ENCODE measurements at places on chromosomes 7 and 10. TPM values are rescaled to one million over a fixed set of nuclear protein-coding genes. Genes with fewer than 3 reads are reported as not detected.

MKX gene
- 0.68 TPM for total RNA-seq

WIPF3 gene
- 1.4 TPM for total RNA-seq

TRIM73 gene
- total RNA-seq: 3.5 TPM

VSTM4 gene
- total RNA-seq: 4.4 TPM

RAMP3 gene
- 62.9 TPM for total RNA-seq

DNA sequence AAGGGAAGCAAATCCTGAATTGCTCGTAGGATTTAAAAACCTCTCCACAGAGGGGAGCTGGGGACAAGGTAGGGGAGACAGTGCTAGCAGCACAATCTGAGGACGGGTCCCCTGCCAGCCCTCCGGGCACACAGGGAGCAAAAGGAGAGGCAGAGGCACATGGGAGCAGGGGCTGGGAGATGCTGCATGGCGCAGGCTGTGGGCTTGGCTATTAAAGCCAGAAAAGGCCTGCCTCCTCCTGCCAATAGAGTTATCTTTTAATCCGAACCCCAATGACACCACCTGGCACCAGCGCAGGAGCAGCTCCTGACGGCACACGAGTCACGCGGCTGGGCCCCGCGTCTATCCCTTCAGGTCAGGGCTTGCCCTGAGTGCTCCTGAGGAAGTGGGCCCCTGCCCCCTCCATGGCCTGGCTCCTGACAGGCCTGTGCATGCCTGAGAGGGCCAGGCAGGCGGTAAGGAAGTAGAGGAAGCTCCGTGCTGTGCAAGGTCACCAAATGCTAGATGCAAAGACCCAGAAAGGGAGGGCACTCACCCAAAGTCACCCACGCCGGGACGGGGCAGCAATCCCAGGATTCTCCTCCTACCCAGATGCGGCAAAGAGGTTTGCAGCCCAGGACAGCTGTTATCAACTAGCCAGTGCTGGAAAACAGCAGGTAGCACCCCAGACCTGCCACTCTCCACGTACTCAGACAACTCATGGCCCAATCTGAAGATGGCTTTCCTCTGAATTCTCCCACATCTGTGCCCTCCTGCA is 28.1 kb downstream of the DLG5 start:
- H3K27ac ChIP-seq: peak overlapping the region; percentile 83
- no peak overlapping the region for H3K4me3 ChIP-seq
- DNase-seq: no peak
- no peaks in the 10 kb centered on the region for H3K27me3 ChIP-seq
- peaks cover 78% of the 10 kb centered on the region for H3K4me1 ChIP-seq
- no peaks in the 10 kb centered on the region for H3K36me3 ChIP-seq

- H3K4me3 ChIP-seq: no peak overlapping the region
- H3K27ac ChIP-seq: no peak overlapping the region
- DNase-seq: no peak
- peaks cover 100% of the 10 kb centered on the region for H3K27me3 ChIP-seq
Measured at GRCh38 chr7:1231214-1232102, 1.2 kb upstream of the UNCX start.

DNA sequence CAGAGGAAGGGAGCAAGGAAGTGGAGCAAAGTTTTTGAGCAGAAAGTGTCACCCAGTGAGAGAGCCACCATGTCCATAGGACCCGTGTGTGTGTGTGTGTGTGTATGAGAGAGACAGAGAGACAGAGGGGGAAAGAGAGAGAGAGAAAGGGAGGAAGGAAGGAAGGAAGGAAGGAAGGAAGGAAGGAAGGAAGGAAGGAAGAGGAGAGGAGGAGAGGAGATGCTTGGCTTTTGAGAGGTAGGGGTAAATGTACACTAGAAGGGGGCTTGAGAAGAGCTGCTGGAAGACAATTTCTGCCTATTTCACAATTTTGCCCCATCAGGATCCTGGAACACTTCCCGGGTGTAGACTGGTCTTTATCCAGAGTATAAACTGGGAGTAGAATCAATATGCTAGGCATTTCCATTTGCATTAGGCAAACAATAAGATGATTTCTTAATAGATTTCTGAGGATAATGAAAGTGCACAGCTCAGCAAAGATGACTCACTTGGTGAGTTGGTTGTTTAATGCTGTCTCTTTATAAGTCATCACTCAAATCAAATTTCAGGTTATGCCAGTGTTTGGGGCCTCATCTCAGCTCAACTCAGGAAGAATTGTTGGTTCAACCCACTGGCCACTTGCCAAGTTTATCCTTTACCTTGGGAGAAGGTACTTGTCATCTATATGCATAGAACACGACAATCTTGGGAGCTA is 70.0 kb upstream of the FAM13C start:
- no peak for DNase-seq
- no peak overlapping the region for H3K4me3 ChIP-seq
- H3K27ac ChIP-seq: no peak overlapping the region
- no peaks in the 10 kb centered on the region for H3K27me3 ChIP-seq
- peaks cover 10% of the 10 kb centered on the region for H3K4me1 ChIP-seq

GRCh38 chr10:70742537-70743429 is 42.4 kb downstream of the TBATA start:
- no peak overlapping the region for H3K4me3 ChIP-seq
- DNase-seq: no peak
- H3K36me3 ChIP-seq: no peaks in the 10 kb centered on the region
- peaks cover 23% of the 10 kb centered on the region for H3K4me1 ChIP-seq
- H3K27ac ChIP-seq: no peak overlapping the region

DNA sequence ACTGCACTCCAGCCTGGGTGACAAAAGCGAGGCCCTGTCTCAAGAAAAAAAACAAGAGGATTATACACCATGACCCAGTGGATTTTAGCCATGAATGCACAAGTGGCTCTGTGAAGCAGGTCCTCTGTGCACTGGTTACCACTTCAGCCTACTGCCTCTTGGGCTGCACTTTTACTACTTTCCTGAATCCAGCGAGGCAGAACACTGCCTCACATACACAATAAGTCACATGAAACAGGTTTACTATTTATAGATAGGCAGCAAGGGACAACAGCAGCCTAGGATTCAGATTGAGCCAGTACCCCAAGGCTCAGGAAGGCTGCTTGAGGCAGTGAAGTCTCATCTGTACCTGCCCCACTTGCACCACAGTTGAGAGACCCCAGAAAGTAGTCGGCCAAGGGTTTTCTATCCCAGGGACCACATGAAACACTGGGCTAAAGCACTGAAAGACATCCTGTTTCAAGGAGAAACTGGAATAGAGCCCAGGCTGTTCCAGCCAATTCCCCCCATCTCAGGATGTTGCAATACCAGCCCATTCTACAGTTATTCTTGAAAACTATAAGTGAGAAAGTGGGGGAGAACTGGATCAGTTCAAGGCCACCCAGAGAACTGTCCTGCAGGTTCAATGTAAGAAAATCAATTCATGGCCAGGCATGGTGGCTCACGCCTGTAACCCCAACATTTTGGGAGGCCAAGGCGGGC is 10.3 kb upstream of the OGDH start:
- no peak overlapping the region for H3K27ac ChIP-seq
- H3K27me3 ChIP-seq: no peaks in the 10 kb centered on the region
- peak; percentile 23 for DNase-seq
- no peaks in the 10 kb centered on the region for H3K4me1 ChIP-seq
- no peaks in the 10 kb centered on the region for H3K36me3 ChIP-seq
- H3K4me3 ChIP-seq: no peak overlapping the region

GRCh38 chr7:50782375-50783208 is at the start of gene GRB10:
TSS of gene GRB10 (minus strand) at chr7:50782896. CDS start at chr7:50732322, 50,574 bp downstream.
- DNase-seq: no peak
- H3K27me3 ChIP-seq: peaks cover 3% of the 10 kb centered on the region
- no peak within 1 kb of the TSS for H3K27ac ChIP-seq
- H3K4me3 ChIP-seq: peak within 1 kb of the TSS; percentile 53

- H3K36me3 ChIP-seq: no peaks in the 10 kb centered on the region
- no peaks in the 10 kb centered on the region for H3K27me3 ChIP-seq
- no peak for DNase-seq
Measured at GRCh38 chr10:73876157-73876556, 1.8 kb upstream of the CAMK2G start.

GRCh38 chr7:22833957-22834356 is 11.3 kb upstream of the TOMM7 start:
- peaks cover 12% of the 10 kb centered on the region for H3K4me1 ChIP-seq
- no peaks in the 10 kb centered on the region for H3K36me3 ChIP-seq
- DNase-seq: no peak

GRCh38 chr10:36555036-36555435 is 570.4 kb upstream of the ANKRD30A start:
- H3K27ac ChIP-seq: no peak overlapping the region
- H3K4me1 ChIP-seq: no peaks in the 10 kb centered on the region
- no peaks in the 10 kb centered on the region for H3K27me3 ChIP-seq
- DNase-seq: no peak
- H3K4me3 ChIP-seq: no peak overlapping the region

DNA sequence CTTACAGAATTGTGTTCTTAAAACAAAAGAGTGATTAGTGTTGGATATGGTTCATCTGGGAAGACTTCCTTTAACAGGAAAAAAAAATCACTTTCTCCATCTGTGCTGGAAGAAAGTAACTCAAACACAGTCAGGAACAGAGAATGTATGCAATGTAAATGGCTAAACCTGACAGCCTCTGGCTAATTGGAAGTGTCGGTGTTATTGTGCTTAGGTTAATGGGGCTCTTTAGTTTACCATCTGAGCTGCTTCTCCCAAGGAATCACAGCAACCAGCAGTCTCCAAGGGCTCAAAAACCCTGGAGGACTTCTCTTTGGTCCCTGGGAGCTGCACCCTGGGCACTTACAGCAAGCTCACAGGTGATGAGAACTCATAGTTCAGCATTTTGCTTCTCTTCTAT is 724.5 kb downstream of the LRMDA start:
- no peaks in the 10 kb centered on the region for H3K36me3 ChIP-seq
- H3K4me3 ChIP-seq: no peak overlapping the region
- no peaks in the 10 kb centered on the region for H3K4me1 ChIP-seq
- no peaks in the 10 kb centered on the region for H3K27me3 ChIP-seq

- H3K4me3 ChIP-seq: no peak overlapping the region
- no peaks in the 10 kb centered on the region for H3K36me3 ChIP-seq
- DNase-seq: no peak
- H3K4me1 ChIP-seq: no peaks in the 10 kb centered on the region
- no peak overlapping the region for H3K27ac ChIP-seq
Measured at GRCh38 chr7:38607466-38607865, 23.7 kb downstream of the AMPH start.

GRCh38 chr7:55052081-55052480 is 33.3 kb downstream of the EGFR start:
- no peak overlapping the region for H3K27ac ChIP-seq
- H3K27me3 ChIP-seq: no peaks in the 10 kb centered on the region
- no peaks in the 10 kb centered on the region for H3K36me3 ChIP-seq
- H3K4me1 ChIP-seq: peaks cover 92% of the 10 kb centered on the region
- DNase-seq: no peak

GRCh38 chr10:88193018-88193417 is 329.6 kb downstream of the PTEN start:
- H3K27me3 ChIP-seq: no peaks in the 10 kb centered on the region
- DNase-seq: no peak
- H3K36me3 ChIP-seq: no peaks in the 10 kb centered on the region

GRCh38 chr10:124619195-124619594 is 125.0 kb downstream of the FAM53B start:
- H3K27me3 ChIP-seq: no peaks in the 10 kb centered on the region
- peaks cover 38% of the 10 kb centered on the region for H3K4me1 ChIP-seq
- no peak for DNase-seq
- peak overlapping the region; percentile 55 for H3K27ac ChIP-seq
- peaks cover 50% of the 10 kb centered on the region for H3K36me3 ChIP-seq

- H3K27ac ChIP-seq: no peak overlapping the region
- no peak for DNase-seq
- H3K27me3 ChIP-seq: no peaks in the 10 kb centered on the region
Measured at GRCh38 chr7:32618470-32618869, 123.2 kb downstream of the AVL9 start.

GRCh38 chr10:36597756-36598320 is 527.6 kb upstream of the ANKRD30A start:
- H3K27ac ChIP-seq: no peak overlapping the region
- no peak for DNase-seq
- H3K4me3 ChIP-seq: no peak overlapping the region
- no peaks in the 10 kb centered on the region for H3K27me3 ChIP-seq

GRCh38 chr7:112422842-112423496 is 27.3 kb upstream of the IFRD1 start:
- peak; percentile 92 for DNase-seq
- H3K27ac ChIP-seq: peak overlapping the region; percentile 56
- no peaks in the 10 kb centered on the region for H3K36me3 ChIP-seq
- H3K4me3 ChIP-seq: no peak overlapping the region
- H3K4me1 ChIP-seq: peaks cover 35% of the 10 kb centered on the region
- no peaks in the 10 kb centered on the region for H3K27me3 ChIP-seq

GRCh38 chr7:70456719-70457118 is 675.2 kb upstream of the GALNT17 start:
- no peak for DNase-seq
- H3K36me3 ChIP-seq: no peaks in the 10 kb centered on the region
- H3K4me3 ChIP-seq: no peak overlapping the region
- no peaks in the 10 kb centered on the region for H3K27me3 ChIP-seq
